ENCODE measurements at places on chromosomes 11 and 22.

GRCh38 chr11:78822931-78823423 lies 248.3 kb upstream of the NARS2 start:
- no peak for DNase-seq

- no peak for DNase-seq
Observed at GRCh38 chr11:104343578-104343977, 179.6 kb upstream of the PDGFD start.

GRCh38 chr11:70862093-70862492 lies 390.3 kb downstream of the SHANK2 start:
- DNase-seq, result no peak

DNA sequence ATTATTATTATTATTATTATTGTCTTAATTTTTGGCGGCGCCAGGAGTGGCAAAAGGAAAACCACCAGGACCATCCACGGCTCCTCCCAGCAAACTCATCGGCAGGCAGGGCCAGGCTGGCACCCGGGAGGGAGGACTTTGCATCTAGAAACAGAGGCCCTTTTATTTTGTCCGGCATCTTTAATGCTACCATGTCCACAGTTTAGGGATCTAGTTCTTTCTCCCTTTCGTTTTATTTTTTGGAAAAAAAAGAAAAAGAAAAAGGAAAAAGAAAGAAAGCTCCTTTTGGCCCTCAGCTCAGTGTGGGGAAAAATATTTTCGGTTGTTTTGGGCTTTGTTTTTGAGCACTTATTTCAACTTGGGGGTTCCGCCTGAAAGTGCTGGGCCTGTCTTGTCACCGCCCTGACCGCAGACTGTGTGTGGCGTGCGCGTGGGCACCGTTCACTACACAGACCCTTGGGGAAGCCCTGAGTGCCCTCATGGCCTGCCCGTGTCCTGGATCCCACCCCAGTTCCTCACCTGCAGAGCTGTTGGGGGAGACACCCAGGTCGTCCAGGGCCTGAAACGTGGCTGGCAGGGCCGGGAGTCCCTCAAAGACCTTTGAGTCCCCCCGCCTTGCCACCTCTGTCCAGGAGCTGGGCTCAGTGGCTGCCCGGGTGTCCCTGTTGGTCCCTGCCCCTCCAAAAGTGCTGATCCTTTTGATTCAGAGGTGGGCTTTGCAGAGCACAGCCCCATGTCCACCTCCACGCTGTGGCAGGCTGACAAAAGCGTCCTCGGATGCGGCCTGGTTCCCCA lies 69.1 kb upstream of the PPARA start:
- DNase-seq, result no peak

DNA sequence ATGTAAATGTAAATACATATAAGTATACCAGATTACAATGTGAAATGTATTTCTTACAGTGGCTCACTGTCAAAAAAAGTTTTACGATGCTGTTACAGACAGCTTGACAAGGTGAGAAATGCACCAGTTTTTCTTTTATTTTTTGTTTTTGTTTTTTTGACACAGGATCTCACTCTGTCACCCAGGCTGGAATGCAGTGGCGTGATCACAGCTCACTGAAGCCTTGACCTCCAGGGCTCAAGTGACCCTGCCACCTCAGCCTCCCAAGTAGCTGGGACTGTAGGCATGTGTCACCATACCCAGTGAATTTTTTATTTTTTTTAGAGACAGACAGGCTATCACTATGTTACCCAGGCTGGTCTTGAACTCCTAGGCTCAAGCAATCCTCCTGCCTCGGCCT lies 9.2 kb downstream of the CCDC73 start:
- DNase-seq, result no peak

- DNase-seq, result no peak
Observed at GRCh38 chr11:129584316-129584715, 208.7 kb downstream of the BARX2 start.

DNA sequence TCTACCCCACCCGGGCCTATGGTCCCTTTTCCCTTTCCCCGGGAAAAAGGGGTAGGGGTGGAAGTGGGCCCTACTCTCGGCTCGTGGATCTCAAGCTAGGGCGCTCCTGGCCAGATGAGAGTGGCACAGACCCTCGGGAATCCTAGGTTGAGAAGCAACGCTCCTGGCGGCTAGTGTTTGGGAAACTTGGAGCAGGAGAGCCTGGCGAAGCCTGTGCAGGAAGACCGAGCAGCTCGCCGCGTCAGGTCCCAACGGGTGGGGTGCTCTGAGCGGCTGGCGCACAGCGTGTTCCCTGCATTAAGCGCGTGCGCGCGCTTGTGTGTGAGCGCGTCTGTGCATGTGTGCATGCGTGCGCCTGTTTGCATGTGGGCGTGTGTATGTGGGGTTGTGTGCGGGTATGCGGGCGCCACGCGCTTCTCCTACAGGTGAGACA lies 7.1 kb upstream of the FLI1 start:
- no peak for DNase-seq

- no peak for DNase-seq
Observed at GRCh38 chr11:5284637-5285036, 14.9 kb upstream of the HBE1 start.

GRCh38 chr11:34408580-34409172 lies 30.1 kb upstream of the CAT start:
- no peak for DNase-seq

- DNase-seq, result no peak
Observed at GRCh38 chr11:31783252-31783651, 27.9 kb downstream of the PAX6 start.

DNA sequence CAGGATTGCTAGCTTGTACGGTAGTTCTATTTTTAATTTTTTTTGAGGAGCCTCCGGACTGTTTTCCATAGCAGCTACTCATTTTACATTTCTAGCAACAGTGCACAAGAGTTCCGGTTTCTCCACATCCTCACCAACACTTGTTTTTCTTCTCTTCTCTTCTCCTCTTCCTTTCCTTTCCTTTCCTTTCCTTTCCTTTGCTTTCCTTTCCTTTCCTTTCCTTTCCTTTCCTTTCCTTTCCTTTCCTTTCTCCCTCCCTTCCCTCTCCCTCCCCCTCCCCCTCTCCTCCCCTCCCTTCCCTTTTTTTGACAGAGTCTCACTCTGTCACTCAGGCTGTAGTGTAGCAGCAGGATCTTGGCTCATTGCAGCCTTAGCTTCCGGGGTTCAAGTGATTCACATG lies 9.3 kb downstream of the WBP2NL start:
- no peak for DNase-seq

DNA sequence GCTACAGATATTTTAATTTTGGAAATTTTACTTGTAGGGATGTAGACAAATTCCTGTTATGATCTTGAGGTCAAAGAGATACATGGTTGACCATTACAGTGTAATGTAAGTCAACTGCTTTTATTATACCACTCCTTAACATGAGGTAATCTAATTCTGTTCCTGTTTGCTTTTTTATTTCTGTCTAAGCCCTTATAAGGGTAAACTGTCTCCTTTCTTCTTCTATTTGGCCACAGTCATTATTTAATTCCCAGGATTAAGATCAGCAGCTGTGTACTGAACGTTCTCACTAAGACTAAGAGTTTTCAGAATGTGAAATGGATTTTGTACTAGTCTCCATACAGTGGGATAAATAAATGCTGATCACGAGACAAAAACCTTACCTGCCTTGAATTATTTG lies 32.8 kb downstream of the C2CD3 start:
- DNase-seq, result no peak

GRCh38 chr22:32200752-32201151 lies 4.1 kb downstream of the RFPL2 start:
- no peak for DNase-seq

GRCh38 chr22:36335621-36336020 lies 52.1 kb downstream of the MYH9 start:
- no peak for DNase-seq

DNA sequence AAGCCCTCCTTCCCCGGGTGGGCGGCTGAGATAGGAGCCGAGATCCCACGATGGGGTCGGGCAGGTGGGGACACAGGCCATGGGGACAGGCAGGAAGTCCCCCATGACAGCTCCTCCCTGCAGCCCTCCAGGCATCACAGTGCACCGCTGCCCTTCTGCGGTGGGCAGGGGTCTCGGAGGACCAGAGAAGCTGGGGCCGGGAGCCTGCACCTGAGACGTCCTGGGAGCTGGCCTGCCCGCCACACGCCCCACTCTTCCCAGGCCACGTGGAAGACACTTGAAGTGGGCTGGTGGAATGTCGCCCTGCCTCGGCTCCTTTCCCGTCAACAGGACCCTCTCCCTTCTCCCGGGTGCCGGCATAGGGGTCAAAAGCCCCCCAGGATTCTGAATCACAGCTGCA lies 55.4 kb downstream of the ELFN2 start:
- DNase-seq, result no peak
